ENCODE measurements at places on chromosomes 2 and 18.

GRCh38 chr18:62982600-62983251, 267.4 kb downstream of the PHLPP1 start:
- DNase-seq, result no peak

DNA sequence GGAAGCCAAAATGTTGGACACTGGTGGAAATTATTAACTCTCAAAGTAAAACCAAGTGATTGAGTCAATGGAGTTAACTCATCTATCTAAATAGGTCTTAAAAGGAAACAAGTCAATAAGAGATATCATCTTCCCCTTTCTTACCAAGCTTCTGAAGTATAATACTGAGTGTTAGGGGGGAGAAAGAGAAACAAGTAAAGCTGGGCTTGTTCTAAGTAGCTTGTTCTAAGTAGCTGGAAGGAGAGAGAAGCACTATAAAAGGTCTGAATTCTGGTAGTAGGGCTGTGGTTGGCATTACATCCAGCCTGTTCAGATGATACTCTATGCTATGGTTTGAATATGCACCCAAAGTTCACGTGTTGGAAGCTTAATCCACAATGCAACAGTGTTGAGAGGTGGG, 26.8 kb downstream of the YES1 start:
- DNase-seq, result no peak

DNA sequence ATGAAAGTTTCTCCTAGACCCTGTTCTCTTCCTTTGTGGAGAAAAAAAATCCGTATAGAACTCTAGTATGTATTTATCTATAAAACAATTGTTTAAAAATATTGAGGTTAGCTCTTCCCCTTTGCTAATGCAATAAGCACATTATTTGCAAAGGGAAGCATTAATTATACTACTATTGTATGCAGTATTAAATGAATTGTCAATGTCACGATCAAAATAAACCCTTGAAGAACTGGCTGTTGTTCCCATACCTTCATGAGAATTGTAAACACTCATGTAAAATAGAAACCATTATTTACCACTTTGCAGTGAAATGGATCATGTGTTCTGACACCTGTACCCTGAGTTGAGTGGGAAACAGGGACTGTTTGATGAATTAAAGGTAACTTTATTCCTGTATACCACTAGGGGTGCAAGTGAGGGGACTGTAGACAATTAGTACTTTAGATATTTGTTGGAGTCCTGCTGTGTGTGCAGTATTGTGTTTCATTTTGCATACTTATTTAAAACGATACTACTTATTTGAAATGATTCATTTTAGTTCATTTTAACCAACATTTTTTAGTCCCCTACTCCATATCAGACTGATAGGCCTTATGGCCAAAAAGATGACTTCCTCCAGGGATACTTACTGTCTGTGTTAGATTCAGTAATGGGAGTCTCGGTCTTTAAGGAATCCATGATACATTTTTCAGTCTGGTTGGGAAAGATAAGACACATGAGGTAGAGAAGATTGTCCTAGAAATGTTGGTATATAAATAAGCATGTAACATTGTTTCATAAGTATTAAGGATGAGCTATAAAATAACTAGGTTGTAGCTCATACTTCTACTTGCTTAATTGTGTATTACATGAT, 7.9 kb downstream of the PKP4 start:
- no peak for DNase-seq

- DNase-seq, result no peak
These were observed 215.6 kb upstream of the MAP2 start for GRCh38 chr2:209208211-209208610.

GRCh38 chr18:61893309-61893970, 633 bp upstream of the RNF152 start:
- no peak for DNase-seq

DNA sequence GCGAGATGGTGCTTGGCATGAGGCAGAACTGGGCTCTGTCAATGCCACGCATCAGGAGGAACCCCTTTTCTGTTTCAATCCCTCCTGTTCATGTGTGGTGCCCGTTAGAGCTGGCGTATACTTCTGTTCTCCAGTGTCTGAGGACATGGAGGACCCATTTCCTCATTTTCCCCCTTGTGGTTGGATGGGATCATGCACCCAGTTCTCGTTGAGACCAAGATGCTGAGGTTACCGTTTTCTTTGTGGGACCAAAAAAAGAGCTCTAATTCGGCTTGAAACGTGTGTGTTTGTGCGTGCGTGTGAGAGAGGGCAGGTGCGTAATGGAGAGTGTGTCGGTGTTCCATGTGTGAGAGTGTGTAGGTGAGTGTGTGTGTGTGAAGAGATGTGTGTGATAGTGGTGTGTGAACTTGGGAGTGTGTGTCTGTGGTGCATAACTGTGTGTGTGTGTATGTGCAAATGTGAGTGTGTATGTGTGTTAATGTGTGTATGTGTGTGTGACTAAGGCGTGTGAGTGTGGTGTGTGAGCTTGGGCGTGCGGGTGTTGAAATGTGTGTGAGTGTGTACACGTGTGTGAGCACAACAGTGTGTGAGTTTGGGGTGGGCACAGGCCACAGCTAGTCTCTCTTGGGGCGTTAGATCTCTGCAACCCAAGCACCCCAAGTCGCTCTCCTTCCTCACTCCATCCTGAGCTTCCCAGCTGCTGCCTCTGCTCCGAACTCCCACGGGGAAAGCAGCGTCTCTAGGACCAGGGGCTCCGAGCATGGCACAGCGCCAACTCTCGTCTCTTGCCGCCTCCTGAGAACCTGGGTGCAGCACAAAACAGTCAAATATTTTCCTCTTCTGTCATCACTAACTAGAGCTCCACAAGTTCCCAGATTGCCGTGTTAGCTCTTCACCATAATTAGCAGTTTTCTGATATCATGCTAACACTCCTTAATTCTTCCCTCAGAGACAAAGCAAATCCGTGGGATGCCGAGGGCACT, 75.8 kb downstream of the LONRF2 start:
- no peak for DNase-seq

GRCh38 chr18:23504720-23505119, 1.4 kb downstream of the RMC1 start:
- no peak for DNase-seq

- no peak for DNase-seq
These were observed 362.4 kb downstream of the CYRIA start for GRCh38 chr2:16303273-16303577.

GRCh38 chr18:79139206-79139605, 70.0 kb downstream of the ATP9B start:
- DNase-seq, result no peak

DNA sequence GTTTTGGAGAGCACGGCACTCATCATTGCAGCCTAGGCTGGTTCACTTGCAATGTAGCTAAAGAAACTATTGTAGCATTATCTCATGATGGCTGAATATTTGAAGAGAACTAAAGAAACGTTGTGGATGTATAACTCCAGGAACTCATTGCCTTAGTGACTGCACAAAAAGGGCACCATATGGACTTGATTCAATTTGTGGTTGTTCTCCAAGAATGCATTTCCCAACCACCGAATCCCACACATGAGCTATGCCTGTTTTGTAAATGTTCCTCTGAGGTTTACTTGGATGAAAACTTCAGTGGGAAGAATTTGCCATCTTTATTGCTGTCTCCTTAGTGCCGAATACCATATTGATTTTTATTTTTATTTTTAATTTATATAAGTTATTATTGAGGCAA, 43.5 kb downstream of the DOK6 start:
- DNase-seq, result no peak

DNA sequence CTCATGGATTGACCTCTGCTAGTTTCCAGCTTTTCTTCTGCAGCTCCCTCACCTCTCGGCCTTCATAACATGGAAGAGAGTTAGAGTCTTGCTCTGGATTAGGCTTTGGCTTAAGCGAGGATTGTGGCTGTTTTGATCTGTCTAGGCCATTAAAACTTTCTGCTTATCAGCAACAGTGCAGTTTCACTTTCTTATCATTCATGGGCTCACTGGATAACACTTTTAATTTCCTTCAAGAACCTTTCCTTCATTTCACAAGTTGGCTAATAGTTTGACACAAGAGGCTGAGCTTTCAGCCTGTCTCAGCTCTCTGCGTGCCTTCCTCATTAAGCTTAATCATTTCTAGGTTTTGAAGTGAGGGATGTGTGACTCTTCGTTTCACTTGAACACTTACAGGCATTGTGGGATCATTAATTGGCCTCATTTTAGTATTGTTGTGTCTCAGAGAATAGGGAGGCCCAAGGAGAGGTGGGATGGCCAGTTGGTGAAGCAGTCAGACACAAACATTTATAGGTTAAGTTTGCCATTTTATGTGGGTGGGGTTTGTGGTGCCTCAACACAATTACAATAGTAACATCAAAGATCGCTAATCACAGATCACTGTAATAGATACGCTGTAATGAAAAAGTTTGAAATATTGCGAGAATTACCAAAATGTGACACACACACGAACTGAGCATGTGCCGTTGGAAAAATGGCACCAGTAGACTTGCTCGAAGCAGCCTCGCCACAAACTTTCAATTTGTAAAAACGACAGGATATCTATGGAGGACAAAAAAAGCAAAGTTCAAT, 129.3 kb downstream of the ZNF236 start:
- DNase-seq, result no peak

- no peak for DNase-seq
These were observed 53.7 kb upstream of the PARD3B start for GRCh38 chr2:204491528-204491927.

GRCh38 chr18:47901624-47902362, 28.7 kb downstream of the SMAD2 start:
- no peak for DNase-seq

DNA sequence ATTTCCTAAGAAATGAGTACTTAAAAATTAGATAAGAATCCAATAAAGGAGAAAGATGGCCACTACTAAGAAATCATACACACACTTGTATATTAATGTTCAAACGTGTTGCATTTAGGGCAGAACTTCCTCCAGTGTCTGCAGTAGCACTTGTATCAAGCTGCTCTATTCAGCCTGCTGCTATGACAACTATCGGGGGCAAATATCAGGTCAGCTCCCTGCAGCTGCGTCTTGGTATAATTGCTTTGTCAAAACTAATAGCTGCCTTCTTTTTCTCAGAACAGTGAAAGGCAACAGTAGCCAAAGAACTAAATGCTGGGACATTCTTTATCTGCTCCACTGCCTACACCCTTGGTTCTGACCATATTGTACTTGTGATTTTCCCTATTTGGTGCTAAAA, 300.7 kb downstream of the NOL4 start:
- no peak for DNase-seq

- no peak for DNase-seq
These were observed 17.8 kb upstream of the KCNK3 start for GRCh38 chr2:26674771-26675170.

DNA sequence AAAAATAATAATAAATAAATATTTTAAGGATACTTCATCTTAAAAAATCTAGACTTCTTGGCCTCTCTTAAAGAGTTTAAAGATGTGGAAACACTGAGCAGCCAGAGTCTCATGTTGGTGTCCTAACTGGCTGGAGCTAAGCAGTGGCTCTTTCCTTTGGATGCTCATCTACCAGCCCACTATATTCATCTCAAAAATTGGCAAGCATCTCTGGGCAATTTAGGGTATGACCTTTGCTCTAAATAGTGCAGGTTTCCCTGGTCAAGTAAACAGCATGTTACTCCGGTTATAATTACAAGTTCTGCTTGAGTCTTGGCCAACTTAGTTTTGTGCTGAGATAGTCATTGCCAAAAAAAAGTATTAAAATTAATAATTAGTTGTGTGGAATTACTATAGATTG, 117.8 kb downstream of the TTC27 start:
- DNase-seq, result no peak

DNA sequence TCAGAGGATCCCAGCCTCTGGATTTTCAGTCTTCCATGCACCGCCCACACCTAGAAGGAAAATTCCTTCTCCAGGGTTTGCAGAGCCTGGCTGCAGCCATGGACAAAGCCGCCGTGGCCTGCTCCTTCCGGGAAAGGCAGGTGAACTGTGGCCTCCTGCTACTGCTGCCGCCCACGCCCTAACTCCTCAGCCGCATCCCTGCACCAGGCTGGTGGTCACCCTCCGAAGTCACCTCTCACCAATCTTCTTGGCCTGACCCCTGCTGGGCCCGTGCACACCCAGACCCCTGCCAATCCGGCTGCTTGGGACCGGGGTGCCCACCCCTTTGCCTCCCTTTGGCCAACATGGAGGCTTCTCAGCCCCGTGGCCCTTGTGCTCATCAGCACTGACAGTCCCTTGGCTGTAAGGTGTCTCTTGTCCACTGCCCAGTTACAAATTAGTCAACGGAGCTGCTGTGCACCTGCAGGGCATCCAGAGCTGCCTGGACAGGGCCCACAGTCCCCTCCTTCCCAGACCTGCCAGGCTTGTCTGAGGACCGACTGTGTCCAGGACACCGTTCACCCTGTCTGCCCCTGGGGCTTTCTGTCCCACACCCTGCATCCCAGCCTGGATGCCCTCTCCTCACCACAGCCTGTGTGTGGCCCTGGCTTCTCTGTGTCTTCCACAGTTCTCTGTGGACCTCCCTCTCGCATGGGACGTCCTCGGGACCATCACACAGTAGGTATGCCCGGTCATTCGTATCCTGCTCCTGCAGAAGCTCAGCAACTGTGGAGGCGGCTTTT, 130.1 kb upstream of the TPO start:
- DNase-seq, result no peak

DNA sequence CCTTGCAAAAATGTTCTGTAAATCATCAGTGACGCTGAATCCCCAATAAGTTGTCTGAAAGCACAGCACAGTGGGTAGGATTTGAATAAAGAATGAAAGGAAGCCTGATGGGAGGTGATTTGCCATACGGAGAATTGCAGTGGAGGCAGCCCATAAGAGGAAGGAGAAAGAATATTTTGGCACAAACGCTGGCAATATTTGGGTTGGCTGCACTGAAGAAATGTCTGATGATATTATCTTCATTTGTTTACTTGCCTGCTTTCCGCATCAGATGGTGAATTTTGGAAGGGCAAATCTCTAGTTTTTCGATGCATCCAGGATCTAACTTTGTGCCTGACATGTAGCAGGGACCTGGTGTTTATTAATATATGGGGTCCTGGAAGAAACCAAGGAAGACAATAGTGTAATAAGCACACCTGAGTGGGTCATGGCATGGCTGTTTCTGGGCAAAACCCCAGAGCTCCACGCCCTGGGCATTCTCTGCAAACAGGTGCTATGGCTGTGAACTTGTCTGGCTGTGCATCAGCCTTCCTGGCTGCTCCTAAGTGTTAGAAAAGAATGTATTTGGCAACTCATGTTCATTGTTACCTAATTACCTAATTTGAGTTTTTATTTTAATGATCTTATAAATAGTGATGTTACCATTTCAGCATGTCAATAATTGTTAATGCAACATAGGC, 5.9 kb downstream of the GALR1 start:
- no peak for DNase-seq

- no peak for DNase-seq
These were observed 15.7 kb downstream of the ZFP36L2 start for GRCh38 chr2:43210467-43211303.
